Smooth muscle cell of trachea (primary cell): ENCODE measurements at places on chromosomes 13 and 19. TPM values are rescaled to one million over a fixed set of nuclear protein-coding genes. Genes with fewer than 3 reads are reported as not detected.

CHST8 gene
- 0.15 TPM in 1 of 2 replicates, not detected in the other for total RNA-seq

LILRB4 gene
- not detected in 2 replicates for total RNA-seq

TSKS gene
- total RNA-seq, result 0.17 and 0.44 TPM in 2 replicates

SHC2 gene
- 1.0 and 10.3 TPM in 2 replicates for total RNA-seq

SPRY2 gene
- 14.6 and 20.1 TPM in 2 replicates for total RNA-seq

CFD gene
- total RNA-seq, result 38.5 and 194 TPM in 2 replicates

EXOC3L2 gene
- 0.17 TPM in 1 of 2 replicates, not detected in the other for total RNA-seq

TLE6 gene
- 0.87 and 1.5 TPM in 2 replicates for total RNA-seq

SBK2 gene
- total RNA-seq, result 0.17 TPM in 1 of 2 replicates, not detected in the other

ZSCAN18 gene
- 56.6 and 92.3 TPM in 2 replicates for total RNA-seq

SYMPK gene
- 36.5 and 42.3 TPM in 2 replicates for total RNA-seq
